Retinal pigment epithelial cell (primary cell): ENCODE measurements at places on chromosomes 2 and 18.

DNA sequence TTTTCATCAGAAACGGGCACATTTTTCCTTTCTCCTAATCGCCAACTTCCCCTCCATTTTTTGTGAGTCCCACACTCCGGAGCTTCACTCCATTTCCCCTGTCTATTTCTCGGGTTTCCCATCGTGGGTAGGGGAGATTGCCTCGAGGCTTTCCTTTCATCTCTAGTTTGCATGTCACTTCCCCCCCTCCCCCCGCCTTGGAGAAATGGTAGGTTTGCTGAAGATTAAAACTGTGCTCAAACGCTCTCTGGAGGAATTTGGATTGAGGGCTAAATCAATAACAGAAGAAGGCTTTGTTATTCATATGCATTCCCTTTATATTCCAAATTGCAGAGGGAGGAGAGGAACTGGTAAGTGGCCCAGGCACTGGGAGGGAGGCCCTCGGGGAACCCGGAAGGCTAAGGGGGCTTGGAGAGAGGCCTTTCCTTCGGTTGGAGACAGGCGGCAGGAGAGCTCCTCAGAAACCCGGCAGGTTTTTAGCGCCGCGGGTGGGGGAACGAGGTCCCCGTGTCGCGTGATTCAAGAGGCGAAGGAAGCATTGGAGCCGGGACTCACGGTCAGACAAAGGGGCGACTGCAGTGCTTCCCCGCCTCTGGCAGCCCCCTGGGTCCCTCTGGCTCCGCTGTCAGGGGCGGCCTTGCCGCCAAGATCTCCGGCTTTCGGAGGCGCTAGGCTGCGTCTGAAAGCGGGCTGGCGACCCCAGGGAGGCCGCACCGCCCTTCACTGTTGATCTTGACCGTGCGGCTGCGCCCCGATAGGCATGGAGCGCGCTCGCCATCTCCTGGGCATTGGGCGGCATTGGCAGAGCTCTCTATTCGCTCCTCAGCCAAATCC is 2.4 kb upstream of the HOXD12 start:
- DNase-seq: no peak

GRCh38 chr18:66564236-66564635 is 39.7 kb downstream of the CDH19 start:
- no peak for DNase-seq

DNA sequence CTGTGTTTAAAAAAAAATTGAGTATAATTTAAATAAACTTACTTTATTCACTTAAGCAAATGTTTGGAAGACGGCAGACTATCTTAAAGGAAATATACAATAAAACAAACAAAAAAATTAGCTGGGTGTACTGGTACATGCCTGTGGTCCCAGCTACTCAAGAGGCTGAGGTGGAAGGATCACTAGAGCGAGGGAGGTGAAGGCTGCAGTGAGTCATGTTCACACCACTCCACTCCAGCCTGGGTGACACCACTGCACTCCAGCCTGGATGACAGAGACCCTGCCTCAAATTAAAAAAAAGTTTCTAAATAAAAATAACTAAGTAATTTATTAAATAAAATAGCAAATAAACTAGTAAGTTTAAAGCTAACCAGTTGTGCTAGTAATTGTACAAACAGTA is 7.5 kb downstream of the PUM2 start:
- DNase-seq: no peak

DNA sequence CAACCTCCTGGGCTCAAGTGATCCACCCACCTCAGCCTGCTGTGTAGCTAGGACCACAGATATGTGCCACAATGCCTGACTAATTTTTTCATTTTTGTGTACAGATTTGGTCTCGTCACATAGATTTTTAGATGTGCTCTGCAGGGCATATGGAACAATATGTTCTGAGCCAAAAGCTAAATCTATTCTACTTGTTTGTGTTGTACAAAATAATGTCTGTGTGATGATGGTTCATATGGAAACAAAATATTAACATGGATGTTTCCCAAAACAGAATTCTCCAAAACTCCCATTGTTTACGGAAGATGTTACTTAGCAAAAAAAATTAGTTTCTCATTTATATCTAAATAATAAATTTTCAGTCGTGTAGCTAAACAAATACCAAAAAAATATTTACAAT is 12.6 kb upstream of the KLHL23 start:
- DNase-seq: no peak

DNA sequence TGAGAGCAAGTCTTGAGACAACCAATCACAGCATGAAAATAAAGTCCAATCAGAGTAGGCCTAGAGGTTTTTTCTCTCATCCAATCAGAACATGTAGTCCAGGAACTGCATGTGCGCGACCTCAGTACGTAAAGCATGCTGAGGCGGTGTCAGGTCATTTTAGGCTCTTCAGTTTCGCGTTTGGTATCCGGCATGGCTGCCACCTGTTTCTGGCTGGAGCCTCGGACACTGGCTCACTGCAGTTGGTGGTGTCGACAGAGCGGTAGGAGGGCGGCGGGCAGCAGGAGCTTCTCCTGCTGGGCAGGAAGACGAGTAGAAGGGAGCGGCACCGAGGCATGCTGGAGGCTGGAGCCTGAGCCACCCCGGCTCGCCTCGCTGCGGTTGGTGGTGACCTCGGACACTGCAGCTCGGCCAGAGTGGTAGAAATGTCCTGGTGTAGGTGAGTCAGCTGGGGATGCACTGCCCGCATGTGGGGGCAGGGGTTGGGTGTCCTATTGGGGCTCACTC is 15.8 kb downstream of the CCDC74A start:
- no peak for DNase-seq

- peak; percentile 38 for DNase-seq
These were observed 36.0 kb upstream of the CD207 start for GRCh38 chr2:70871398-70872211.

- no peak for DNase-seq
These were observed 708 bp upstream of the MALT1 start for GRCh38 chr18:58670404-58671110.

GRCh38 chr2:62014102-62014501 is 108.6 kb downstream of the COMMD1 start:
- no peak for DNase-seq

DNA sequence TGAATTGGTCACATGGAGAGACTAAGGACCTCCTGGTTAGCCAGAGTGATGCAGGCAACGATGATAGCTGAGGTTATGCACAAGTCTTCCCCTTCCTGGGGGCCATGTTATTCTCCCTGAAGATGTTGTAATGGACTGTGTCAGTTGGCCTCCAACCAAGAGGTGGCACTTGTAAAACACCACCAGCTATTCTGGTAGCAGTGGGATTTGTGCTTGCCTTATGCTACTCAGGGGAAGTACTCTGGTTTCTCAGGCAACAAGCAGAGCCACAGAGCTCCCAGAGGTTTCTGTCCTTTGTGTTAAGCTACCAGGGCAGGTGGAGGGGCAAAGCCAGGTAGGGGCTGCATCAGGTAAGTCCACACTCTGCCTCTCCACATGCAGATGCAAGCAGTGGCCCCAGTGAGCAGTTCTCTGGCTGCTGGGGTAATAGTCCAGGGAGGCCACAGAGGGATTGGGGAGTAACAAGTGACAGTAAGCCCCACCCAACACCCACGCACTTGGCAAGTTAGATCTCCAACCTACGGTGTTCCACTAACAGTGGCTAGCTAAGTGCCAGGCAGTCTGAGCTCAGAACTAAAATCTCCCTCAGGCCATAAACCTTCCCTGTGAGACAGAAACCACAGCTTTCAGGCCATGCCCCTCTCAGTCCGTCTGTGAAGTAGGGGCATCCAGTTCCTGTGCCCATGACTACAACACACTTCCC is 99.7 kb downstream of the RND3 start:
- no peak for DNase-seq
